ENCODE measurements at places on chromosomes 13 and 19. TPM values are rescaled to one million over a fixed set of nuclear protein-coding genes. Genes with fewer than 3 reads are reported as not detected.

- DNase-seq, result no peak
Measured at GRCh38 chr13:95258619-95259194, 42.5 kb downstream of the ABCC4 start.

- DNase-seq, result no peak
Measured at GRCh38 chr13:29936051-29936813, 85.8 kb upstream of the UBL3 start.

- no peak for DNase-seq
Measured at GRCh38 chr13:93996481-93996880, 483.0 kb downstream of the DCT start.

DNA sequence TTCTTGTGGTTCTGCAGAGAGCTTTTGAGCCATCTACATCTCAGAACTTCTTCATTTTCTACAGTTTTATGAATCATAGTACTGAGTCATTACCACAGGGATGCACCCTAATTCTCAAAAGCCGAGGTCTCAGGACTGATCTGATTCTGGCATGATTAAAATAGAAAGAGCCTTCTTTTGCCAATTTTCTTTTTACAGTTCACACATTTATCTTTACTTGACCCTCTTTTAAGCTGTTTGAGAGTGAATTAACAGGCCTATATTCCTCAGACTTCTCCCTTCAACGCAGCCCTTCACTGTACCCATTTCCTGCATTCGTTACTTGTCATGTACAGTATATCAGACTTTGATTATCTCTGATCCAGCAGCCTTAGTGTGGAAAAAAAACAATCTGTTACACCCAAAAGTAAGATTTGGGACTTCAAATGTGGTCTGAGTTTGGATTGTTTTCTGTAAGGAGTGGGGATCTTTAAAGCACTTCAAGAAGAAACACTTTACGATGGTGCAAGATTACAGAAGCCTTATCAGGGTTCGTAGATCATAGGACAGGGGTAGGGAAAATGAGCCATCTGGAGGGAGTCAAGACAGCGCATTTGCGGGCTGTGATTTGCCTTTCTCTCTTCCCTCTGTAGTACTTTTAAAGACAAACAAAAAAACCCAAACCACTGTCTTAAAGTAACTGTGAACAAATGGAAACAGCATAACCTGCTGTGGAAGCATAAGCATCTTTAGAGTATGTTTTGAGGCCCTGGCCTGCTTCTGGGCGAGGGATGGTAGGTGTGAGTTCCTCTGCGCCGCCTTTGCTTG, 15.3 kb upstream of the GPR183 start:
- DNase-seq, result no peak

The RGL3 gene
- 99.2 TPM for total RNA-seq

The ZNF527 gene
- 2.0 TPM for total RNA-seq

The SLC25A41 gene
- total RNA-seq, result 0.93 TPM

Data from HCT116 (cell line).